Ammon's horn (tissue), 1 donor: ENCODE measurements at places on chromosomes 6 and 20.

DNA sequence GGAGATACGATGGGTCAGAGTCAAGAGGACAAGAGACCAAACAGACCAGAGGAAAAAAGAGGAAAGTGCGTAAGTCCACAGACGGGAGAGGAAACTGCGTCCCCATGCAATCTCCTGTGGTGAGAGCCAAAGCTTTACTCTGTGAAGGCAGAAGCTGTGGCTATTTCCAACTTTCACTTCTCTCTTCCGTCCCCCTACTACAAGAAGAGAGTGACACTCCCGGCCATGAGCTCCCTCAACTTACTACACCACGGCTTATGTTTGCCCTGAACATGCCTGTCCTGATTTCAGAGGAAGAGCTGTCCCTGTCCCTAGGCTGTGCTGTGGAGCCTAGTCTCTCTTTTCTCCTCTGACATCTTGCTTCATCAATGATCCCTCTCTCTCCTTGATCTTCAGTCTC is 11.5 kb upstream of the SSR1 start:
- DNase-seq: peak; percentile 82

- DNase-seq: no peak
Observed at GRCh38 chr20:46063151-46063550, 26.6 kb downstream of the NCOA5 start.

- no peak for DNase-seq
Observed at GRCh38 chr6:68497927-68498326, 137.2 kb upstream of the ADGRB3 start.

GRCh38 chr20:1920252-1920651 is 25.0 kb downstream of the SIRPA start:
- DNase-seq: no peak

GRCh38 chr6:98833057-98833306 is 1.4 kb upstream of the POU3F2 start:
- no peak for DNase-seq

- no peak for DNase-seq
Observed at GRCh38 chr20:37547912-37548311, 20.2 kb upstream of the BLCAP start.

- DNase-seq: no peak
Observed at GRCh38 chr20:22795871-22796270, 211.5 kb upstream of the FOXA2 start.

DNA sequence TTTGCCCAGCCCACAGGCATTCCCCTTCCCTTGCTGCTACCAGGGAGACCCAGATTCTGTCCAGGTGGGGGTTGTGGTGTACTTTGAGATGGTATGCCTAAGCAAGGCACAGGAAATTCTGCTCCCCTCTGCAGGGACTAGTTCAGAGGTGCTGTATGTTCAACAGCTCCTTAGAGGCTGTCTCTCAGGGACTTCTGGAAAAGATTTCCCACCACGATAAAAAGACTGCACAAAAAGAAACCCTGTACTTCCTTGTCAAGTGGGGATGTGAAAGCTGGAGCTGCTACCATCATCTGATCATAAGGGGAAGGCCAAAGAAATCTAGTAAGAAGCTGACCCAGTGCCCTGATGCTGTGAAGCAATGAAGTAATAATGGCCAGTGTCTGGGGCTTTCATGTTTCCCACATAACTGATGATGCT is 51.5 kb upstream of the SMIM29 start:
- peak; percentile 65 for DNase-seq

DNA sequence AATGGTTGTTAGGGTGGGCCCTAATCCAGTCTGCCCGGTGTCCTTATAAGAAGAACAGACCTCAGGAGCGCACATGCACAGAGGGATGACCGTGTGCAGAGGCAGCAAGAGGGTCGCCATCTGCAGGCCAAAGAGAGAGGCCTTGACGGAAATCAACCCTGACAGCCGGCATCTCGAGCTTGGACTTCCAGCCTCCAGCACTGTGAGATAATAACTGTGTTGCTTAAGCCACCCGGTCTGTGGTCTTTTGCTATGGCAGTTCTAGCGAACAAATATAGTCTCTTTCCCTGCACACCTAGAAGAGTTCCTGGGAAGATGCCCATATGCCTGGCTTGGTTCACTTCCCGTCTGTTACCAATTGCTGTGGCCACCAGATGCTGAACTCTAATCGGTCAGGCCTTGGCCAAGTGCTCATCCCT is 35.3 kb upstream of the PTGIS start:
- no peak for DNase-seq

- no peak for DNase-seq
Observed at GRCh38 chr6:41373919-41374617, 38.7 kb downstream of the NCR2 start.
